ENCODE measurements at places on chromosomes 2 and 18.

- DNase-seq, result no peak
Observed at GRCh38 chr2:195663007-195663406, 6.0 kb downstream of the SLC39A10 start.

DNA sequence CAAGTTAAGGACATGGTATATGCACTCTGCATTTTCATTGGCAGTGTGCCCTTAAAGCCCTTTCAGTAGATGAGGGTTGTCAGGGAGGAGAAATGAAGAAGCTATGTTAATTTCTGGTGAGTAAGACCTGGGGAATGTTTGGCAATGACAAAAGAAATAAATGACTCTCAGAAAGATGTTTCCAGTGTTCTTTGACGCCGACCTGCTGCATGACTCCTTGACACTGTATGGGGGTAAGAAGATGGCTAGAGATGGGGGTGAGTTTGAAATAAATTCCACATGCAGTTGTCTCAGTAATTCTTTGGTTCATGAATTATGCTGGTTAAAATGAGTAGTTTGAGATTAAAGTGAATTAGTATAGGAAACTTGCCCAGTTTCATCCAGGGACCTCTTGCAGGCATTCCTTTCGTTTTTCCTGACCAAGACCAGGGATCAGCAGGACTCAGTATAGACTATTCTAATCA, 5.9 kb downstream of the CCDC121 start:
- DNase-seq, result no peak

- peak; percentile 35 for DNase-seq
Observed at GRCh38 chr2:36493306-36493705, 104.7 kb downstream of the FEZ2 start.

DNA sequence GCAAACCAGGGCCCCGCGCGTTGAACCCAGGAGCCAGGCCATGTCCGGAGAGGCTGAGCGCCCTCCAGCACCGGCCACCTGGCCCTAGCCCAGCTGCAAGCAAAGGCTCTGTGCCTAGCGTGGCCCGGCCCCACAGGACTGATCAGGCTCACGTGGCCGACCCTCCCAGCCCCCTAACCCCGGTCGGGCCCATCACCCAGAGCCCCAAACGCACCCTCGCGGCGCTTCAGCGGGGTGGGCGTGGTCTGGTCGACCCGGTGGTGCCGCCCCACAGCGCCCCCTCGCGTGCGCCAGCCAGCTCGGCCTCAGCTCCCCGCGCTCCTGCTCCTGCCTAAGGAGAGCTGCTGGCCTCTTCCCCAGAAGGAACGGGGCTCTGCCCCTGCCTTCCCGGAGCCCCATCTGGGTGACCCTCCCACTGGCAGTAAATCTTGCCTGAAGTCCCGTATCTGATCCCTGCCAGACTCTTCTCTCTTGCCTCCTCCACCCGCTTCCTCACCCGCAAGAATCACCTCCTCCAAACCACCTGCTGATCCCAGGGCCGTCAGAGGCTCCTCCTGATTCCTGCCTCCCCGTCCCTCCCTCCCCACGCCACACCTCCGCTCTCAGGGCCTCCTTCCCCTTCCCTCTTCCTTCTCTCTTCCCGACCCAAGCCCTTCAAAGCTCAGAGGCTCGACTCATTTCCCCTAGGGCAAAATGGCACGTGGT, 12.3 kb upstream of the TEX51 start:
- DNase-seq, result no peak

- no peak for DNase-seq
Observed at GRCh38 chr2:56985609-56986008, 801.8 kb downstream of the CCDC85A start.

GRCh38 chr2:176150584-176151441, 537 bp upstream of the HOXD4 start:
- no peak for DNase-seq

- no peak for DNase-seq
Observed at GRCh38 chr2:129912871-129913694, 66.4 kb upstream of the RAB6C start.

DNA sequence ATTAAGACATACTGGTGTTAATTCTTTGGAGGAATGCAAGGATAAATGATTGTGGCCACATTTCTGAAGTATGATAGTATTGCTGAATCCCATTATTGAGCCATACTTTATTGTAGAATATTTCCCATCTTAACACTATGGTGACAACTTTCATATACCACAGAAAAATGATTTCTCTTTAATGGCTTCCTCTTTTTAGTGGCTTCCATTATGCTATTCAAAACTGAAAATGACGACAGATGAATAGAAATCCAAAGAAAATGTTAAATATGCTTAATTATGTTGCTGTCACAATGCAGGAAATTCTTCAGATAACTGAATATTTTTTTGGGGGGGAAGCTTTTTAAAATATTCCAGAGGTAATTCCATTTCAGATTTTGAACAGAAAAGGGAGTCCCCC, 88.9 kb upstream of the TMEM200C start:
- no peak for DNase-seq

DNA sequence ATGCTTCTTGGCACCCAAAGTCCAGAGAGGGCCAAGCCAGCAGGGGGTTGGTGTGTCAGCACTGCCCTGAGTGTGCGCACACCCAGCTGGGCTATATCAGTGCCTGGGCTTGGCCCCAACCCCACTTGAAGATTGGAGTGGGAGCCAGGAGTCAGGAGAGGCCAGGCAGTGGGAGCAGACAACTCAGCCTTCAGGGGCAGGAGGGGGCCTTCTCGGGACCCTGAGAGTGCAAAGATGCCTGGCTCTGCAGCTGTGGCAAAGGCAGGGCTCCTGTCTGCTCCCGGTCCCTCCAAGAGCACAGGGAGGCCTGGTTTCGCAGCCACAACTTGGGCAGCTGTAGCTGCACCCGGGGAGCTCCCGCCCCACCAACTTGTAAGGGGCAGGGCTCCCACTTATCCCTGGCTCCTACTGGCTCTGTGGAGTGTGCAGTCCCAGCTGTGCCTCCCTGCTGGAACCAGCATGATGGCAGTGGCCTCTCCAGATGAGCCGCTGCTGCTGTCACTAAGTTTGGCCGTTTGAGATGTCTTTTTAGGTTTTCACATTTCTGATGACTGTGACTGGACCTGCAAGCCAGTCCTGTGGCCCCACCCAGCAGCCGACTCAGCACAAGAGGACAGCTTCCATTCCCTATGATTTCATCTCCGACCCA, 148.8 kb upstream of the HS6ST1 start:
- no peak for DNase-seq

DNA sequence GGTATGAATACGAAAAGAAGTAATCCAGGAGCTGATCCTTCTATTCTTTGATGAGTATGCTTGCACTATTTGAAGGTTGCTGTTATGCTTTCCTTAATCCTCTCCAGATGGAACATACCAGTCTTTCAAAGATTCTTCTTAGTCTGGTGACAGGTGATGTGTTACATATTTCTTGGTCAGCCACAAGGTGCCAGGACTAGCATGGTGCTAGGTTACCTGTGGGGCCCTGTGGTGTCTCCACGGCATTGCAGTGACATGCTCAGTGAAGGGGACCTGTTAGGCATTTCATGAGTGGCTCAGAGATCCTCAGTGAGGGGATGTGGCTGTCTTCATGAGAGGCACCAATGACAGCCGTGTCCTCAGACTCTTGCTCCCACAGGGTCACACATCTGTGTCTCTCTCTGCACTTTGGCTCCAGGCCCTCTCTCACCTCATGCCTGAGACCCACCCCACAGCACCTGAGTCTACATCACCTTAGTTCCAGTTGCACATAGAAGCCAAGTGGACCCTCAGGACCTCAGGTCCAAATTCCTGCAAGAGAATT, 13.1 kb upstream of the RAB31 start:
- no peak for DNase-seq

DNA sequence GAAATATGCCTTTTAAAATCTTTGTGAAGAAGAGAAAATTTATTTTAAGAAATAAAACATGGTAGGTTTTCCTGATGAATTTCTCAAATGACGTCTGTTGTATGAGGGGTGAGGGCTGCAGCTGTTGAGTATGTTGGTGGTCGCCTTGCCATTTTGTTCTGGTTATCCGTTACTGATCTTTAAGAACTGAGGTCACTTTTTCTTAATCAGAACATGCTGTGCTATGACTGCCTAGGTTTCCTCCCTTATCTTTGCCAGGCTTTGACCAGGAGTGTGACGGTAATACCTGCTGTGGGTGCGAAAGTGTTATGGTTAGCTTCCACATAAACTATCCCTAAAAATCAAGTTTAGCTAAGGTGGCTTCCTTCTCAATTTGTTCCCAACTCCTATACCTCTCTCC, 176.9 kb downstream of the DIS3L2 start:
- DNase-seq, result no peak

DNA sequence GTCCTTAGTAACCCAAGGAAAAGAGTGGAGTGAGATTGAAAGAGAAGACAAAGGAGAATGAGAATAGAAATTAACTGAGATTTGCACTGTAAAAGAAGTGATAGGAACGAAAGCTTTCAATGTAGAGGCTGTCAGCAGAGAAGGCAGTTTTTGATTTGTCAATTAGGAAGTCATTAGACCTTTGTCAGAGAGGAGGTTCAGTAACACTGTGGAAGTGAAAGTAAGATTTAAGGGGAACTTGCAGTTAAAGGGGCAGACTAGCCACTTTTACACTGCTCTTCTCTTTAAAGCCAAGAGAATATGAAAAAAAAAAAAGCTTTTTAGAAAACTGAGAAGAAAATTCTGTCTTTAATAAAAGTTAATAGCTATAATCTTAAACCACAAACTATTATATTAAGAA, 11.5 kb upstream of the KYNU start:
- DNase-seq, result no peak

- DNase-seq, result no peak
Observed at GRCh38 chr2:8329660-8330622, 351.9 kb upstream of the ID2 start.

GRCh38 chr2:45596761-45597160, 14.3 kb downstream of the SRBD1 start:
- no peak for DNase-seq

DNA sequence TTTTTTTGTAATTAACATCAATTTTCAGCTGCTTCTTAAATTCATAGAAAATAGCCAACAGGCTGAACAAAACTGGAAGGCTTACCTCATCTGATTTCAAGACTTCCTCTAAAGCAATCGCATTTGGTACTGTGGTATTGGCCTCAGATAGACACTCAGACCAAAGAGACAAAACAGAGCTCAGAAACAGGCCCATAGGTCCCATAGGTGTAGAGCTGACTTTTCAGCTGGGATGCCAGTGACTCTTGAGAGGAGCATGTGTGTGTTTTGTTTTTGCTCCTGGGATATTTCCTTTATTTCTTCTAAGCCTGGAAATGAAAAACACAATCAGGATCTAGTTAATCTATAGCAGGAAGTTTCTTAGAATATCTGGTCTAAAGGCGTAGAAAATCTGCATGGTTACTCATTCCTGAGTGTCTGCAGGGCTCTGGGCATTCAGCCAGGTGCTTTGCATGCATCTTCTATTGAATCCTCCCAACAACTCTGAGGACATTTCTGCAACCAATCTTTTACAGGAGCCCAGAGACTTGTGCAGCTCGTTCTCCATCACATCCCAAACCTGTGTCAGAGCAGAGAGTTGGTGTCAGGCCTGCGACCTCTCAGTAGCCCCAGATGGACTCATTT, 190.8 kb downstream of the RTP5 start:
- DNase-seq, result no peak

GRCh38 chr18:54416436-54416835, 58.7 kb downstream of the C18orf54 start:
- no peak for DNase-seq

DNA sequence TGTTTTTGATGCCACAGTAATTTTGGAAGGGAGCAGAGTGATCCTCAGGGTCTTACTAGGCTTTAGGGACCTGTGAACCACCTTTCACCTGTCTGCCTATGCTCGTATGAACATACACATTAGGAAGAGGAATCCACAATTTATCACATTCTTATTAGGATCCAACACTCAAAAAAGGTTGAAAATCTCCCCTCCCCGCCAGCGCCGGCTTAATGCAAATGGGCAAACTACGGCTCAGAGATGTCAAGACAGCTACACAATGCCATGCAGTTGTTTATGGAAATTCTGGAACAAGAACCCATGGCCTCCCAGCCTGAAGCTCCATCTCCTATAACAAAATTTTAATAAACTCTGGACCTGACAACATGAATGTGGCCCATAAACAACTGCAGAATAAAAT, 375.9 kb upstream of the ACVR2A start:
- no peak for DNase-seq

- DNase-seq, result no peak
Observed at GRCh38 chr2:111139637-111140317, 19.1 kb downstream of the BCL2L11 start.

GRCh38 chr18:75107196-75107930, 101.6 kb downstream of the PTGR3 start:
- no peak for DNase-seq

GRCh38 chr18:45026162-45026561, 345.5 kb downstream of the SETBP1 start:
- DNase-seq, result no peak

Data from hippocampal formation (tissue), 2 donors.